WTC11 (cell line): ENCODE measurements at places on chromosomes 3 and 15. TPM values are rescaled to one million over a fixed set of nuclear protein-coding genes. Genes with fewer than 3 reads are reported as not detected.

Gene PLSCR4
- total RNA-seq, result 3.5 to 5.7 TPM (median 3.8 TPM) in 3 replicates

- DNase-seq, result no peak
Measured at GRCh38 chr15:34620142-34620541, 36.7 kb upstream of the GOLGA8B start.

- no peak for DNase-seq
Measured at GRCh38 chr3:84943379-84943778, 15.4 kb upstream of the CADM2 start.

Gene FGD5
- total RNA-seq, result 18.3 to 20.0 TPM (median 19.3 TPM) in 3 replicates

GRCh38 chr15:88120026-88120425, 136.5 kb downstream of the NTRK3 start:
- no peak for DNase-seq

- DNase-seq, result no peak
Measured at GRCh38 chr3:32782407-32782806, 35.4 kb upstream of the TRIM71 start.

GRCh38 chr3:28104896-28105534, 136.4 kb upstream of the CMC1 start:
- no peak for DNase-seq

Gene TRH
- total RNA-seq, result 0.16 to 0.27 TPM (median 0.22 TPM) in 3 replicates

DNA sequence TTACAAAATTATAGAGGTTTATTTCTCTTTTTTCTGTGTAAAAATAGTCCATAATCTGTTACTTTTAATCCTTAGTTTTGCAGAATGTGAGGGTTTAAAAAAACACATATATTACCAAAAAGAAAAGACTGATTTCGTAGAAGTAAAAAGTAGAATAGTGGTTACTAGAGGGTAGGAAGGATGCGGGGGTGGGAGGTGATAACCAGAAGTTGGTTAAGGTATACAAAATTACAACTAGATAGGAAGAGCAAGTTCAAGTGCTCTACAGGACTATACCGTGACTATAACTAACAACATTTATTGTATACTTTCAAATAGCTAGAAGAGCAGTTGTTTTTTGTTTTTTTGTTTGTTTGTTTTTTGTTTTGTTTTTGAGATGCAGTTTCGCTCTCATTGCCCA, 16.1 kb downstream of the CASR start:
- DNase-seq, result no peak

DNA sequence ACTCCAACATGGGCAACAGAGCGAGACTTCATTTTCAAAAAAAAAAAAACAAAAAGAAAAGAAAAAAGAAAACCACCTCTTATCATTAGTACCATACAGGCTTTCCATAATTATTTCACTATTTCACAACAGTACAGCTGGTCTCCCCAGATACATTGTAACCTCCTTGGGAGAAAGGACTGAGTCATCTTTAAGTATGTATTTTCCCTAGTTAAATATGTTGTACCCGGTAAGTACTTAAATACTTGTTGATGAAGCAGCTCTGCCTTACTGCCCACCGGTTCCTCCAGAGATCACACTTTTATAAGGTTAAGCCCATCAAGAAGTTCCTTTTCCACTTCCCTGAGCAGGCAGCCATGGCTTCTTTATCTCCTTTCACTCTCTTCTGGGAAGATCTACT, 789.5 kb upstream of the CFAP20DC start:
- DNase-seq, result no peak

DNA sequence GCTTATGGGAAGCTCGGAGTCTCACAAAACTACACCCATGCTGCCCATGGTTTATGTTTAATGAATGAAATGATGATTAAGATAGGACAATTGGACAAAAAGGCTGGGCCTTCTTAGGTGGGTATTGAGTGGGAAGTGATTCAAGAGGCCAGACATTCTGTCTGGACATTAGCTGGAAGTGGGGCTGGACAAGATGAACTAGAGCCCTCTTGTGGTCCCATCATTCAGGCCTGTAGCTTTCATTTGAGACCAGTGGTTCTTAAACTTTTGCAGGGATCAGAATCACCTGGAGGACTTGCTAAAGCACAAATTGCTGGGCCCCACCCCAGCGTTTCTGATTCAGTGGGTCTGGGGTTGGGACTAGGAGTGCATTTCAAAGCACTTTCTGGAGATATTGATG, 290.4 kb upstream of the CTDSPL start:
- no peak for DNase-seq

DNA sequence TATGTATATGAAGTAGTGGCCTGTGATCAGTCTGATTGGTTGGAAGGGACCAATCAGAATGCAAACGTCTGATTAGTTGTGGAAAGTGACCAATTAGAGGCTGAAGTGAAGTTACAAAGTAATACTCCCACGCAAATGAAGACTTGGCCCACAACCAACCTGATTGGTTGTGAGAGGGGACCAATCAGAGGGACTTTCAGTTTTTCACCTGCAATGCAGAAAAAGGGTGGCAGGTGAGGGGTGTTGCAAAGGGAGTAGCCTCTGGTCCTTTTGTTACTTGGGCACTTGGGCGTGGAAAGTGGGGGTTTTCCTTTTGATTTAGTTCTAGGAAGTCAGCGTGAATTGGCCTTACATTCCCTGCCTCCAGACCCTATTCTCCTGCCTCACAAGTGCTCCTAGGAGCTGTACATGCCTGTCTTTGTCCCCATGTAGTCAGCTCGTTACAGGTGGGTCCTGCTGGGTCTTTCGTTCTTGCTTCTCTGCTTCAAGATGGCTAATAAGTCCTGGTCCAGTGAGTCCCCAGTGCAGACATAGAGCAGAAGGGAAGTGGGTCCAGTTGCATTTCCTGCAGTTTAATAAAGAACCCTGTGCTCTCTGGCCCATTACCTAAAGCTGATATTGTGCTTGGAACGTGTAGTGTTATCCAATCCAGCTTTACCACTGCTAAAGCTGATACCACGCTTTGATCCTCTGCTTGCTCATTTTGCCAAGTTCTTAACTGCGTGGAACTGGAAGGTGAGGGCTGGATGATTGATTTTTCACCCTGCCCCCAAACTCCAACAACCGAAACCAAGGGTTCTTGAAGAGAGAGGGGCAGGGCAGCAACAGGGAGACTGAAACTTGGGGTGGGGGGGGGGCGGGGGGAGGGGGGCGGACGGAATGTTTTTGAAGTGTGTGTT, 46.0 kb upstream of the CD47 start:
- DNase-seq, result no peak

- no peak for DNase-seq
Measured at GRCh38 chr3:191379446-191379845, 49.1 kb upstream of the UTS2B start.

- no peak for DNase-seq
Measured at GRCh38 chr15:80081390-80081789, 21.9 kb downstream of the ZFAND6 start.

Gene TMC3
- not detected in 3 replicates for total RNA-seq

DNA sequence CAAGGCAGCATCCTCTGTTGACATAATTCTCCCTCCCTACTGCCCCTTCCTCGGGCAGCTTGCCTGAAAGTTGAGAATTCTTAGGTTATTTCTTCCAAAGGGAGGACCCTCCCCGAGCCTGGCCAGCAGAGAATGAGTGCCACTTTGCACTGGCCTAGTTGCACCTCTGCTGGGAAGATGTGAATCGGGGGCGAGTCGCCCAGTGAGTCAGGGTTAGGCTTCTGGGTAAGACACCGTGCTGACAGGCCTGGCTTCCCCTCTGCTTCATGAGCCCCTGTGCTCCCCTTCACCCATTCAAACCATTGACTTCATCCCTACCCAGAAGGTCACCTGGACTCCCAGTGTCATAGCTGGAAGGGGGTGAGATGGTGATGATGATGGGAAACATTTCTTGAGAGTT, 82.3 kb downstream of the AAGAB start:
- DNase-seq, result no peak

GRCh38 chr3:106829206-106829605, 548.0 kb upstream of the CCDC54 start:
- no peak for DNase-seq

DNA sequence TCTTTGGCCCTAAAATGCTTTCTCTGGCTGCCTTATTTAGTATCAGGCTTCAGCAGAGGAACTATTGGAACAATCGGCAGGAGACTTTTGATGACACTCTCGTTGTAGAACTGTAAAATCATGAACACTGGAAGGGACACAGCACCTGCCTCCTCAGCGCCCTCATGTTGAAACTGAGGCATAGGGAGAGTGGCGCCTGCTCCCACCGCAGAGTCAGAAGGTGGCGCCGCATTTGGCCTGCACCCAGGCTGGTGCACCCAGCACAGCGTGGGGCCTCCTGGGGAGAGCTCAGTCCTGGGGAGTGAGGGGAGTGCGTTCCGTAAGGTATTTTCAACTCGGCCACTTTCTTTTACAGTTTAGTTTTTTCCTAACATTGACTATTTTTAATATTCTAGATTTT, 78.2 kb upstream of the BLM start:
- DNase-seq, result no peak

Gene CSNK1G1
- total RNA-seq, result 14.9 to 19.3 TPM (median 15.3 TPM) in 3 replicates

- DNase-seq, result no peak
Measured at GRCh38 chr15:76840830-76841460, 64.2 kb downstream of the SCAPER start.

DNA sequence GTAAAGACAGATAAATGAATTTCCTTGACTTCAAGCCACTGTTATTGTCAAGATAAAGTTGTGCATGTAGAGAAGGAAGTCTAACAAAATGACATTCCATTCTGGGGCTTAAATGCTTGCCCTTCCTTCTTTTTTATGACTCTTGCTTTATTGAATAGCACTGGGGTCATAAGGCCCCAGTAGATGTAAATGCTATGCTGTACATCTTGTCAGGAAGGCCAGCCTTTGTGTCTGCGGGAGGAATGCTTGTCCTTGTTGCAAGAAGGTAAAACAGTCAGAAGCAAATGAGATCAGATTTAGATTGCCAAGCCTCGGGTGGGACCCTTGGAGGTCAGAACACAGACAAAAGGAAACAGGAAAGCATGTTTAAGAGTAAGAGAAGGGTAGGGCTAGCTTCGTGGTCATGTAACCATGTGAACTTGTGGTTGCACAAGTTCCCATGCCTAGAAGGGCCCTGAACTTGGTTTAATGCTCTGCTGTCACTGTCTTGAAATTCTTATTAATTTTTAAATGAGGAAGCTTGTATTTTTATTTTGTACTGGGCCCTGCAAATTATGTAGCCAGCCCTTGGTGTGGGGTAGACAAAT, 81.5 kb downstream of the PPM1L start:
- no peak for DNase-seq

Gene TRPM1
- total RNA-seq, result 0.32 to 1.2 TPM (median 0.77 TPM) in 3 replicates

Gene CHRNA7
- 5.6 to 7.8 TPM (median 7.3 TPM) in 3 replicates for total RNA-seq
